Prostate gland (tissue), 2 donors: ENCODE measurements at places on chromosomes 2 and 18. TPM values are rescaled to one million over a fixed set of nuclear protein-coding genes. Genes with fewer than 3 reads are reported as not detected.

DNA sequence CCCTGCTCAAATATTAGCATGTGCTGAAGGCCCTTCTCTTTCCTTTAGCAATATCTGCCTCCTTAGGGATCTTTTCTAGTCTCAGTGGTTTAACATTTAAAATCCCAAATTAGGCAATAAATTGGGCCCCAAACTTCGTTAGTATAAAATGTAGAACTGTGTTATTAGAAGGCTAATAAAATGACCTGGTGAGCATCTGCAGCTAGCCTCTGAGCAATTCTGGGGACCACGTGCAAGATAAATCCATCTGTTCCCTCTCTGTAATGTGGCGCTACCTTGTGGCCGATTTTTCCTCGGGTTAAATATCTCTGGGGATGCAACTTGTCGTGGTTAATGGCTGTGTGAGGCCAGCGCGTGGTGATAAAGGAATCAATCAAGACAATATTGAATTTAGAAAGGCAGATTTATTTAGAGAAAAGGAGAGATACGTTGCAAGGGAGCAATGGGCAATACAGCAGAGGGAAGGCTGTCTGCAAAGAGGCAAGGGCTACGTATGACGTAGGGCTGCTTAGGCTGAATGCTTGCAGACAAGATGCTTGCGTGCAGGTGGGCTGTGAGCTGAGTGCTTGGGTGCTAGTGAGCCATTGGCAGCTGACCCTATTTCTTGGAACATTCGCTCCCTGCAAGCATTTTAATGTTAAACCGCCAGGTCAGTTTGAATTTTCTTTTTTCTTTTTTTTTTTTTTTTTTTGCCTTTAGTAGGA is 18.5 kb upstream of the IL36G start:
- H3K4me3 ChIP-seq = no peak overlapping the region
- no peaks in the 10 kb centered on the region for H3K36me3 ChIP-seq
- H3K27ac ChIP-seq = no peak overlapping the region
- no peak for DNase-seq

GRCh38 chr2:85789271-85789670 is 35.5 kb downstream of the ATOH8 start:
- no peaks in the 10 kb centered on the region for H3K27me3 ChIP-seq
- H3K4me1 ChIP-seq = no peaks in the 10 kb centered on the region
- H3K36me3 ChIP-seq = no peaks in the 10 kb centered on the region

Gene TDRD15
- 1.9 TPM for total RNA-seq

DNA sequence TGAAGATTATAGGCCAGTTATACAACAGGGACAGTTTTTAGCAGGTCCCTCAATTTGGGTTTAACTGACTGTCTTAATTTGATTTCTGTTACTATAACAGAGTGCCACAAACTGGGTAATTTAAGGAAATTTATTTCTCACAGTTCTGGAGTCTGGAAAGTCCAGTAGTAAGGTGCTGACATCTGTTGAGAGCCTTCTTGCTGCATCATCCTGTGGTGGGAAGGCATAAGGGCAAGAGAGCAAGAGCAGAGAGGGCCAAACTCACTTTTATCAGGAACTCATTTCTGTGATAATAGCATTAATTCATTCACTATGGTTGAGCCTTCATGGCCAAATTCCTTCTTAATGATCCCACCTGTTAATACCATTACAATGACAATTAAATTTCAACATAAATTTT is 36.5 kb downstream of the DIS3L2 start:
- no peaks in the 10 kb centered on the region for H3K4me1 ChIP-seq
- no peaks in the 10 kb centered on the region for H3K36me3 ChIP-seq
- no peaks in the 10 kb centered on the region for H3K27me3 ChIP-seq
- no peak for DNase-seq

Gene RMND5A
- total RNA-seq = 42.9 TPM

Gene PROKR1
- 0.40 TPM for total RNA-seq

GRCh38 chr2:217929757-217930707 is 72.8 kb downstream of the TNS1 start:
- peak; percentile 77 for DNase-seq
- H3K4me1 ChIP-seq = peaks cover 31% of the 10 kb centered on the region
- no peaks in the 10 kb centered on the region for H3K27me3 ChIP-seq
- peak overlapping the region; percentile 92 for H3K27ac ChIP-seq
- H3K4me3 ChIP-seq = no peak overlapping the region
- no peaks in the 10 kb centered on the region for H3K36me3 ChIP-seq

DNA sequence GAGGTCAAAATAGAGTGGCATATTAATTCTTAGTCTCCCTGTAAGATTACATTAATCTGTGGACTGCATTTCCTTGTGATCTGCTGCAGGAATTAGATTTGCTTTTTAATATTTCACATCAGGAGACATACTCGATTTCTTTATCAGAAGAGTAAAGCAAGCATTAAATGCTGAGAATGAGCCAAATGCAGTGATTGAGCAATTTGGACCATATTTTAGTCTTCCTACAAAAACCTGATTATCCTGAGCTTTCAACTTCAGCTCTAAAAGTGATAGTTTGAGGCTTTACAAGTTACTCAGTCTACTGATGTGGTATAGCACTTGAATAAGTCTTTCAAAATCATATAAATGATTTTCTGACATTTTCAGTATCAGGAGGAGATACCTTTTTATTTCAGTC is 774.3 kb upstream of the RAB6C start:
- H3K27ac ChIP-seq = no peak overlapping the region
- H3K36me3 ChIP-seq = no peaks in the 10 kb centered on the region
- DNase-seq = no peak
- no peaks in the 10 kb centered on the region for H3K27me3 ChIP-seq
- H3K4me1 ChIP-seq = no peaks in the 10 kb centered on the region
- no peak overlapping the region for H3K4me3 ChIP-seq

Gene NAGK
- 56.4 TPM for total RNA-seq

Gene EPHA4
- total RNA-seq = 12.0 TPM

- H3K27me3 ChIP-seq = no peaks in the 10 kb centered on the region
- DNase-seq = no peak
- no peaks in the 10 kb centered on the region for H3K4me1 ChIP-seq
Measured at GRCh38 chr2:16071865-16072637, 131.7 kb downstream of the MYCN start.

- no peak overlapping the region for H3K4me3 ChIP-seq
- H3K27me3 ChIP-seq = no peaks in the 10 kb centered on the region
- H3K27ac ChIP-seq = no peak overlapping the region
- no peaks in the 10 kb centered on the region for H3K36me3 ChIP-seq
- no peak for DNase-seq
Measured at GRCh38 chr2:48250943-48251342, 279.0 kb upstream of the STON1 start.

DNA sequence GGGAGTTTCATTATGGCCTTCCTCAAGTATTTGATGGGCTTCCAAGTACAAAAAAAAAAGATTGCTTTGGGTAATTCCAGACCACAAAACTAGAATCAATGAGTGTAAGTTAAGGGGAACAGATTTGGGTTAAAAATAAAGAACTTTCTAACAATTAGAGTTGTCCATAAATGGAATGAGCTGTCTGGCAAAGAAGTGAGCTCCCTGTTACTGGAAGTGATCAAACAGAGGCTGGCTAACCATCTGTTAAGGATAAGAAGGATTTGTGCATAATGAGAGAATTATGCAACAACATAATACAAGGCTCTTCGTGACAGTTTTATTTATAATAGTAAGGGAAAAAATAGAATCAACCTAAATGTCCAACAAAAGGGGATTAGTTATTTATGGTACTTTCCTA is 44.6 kb upstream of the ACVR1 start:
- no peaks in the 10 kb centered on the region for H3K4me1 ChIP-seq
- no peaks in the 10 kb centered on the region for H3K27me3 ChIP-seq
- H3K4me3 ChIP-seq = no peak overlapping the region
- H3K36me3 ChIP-seq = no peaks in the 10 kb centered on the region
- no peak overlapping the region for H3K27ac ChIP-seq
- no peak for DNase-seq

DNA sequence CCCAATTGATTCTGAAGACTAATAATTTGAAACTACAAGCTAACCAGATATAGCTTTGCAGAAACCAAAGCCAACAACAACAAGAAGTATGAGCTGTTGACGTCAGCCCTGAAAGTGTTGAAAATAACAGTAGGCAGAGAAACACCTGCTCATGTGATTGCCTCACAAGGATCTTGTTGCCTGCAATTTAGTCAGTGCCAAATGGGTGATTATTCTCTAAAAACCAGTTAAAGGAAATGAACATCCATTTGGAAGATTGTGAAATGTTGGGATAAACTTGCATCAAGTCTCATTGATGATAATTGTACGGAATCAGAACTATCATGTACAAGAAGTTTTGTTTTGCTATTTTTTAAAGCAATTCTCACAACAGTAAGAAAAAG is 2.8 kb downstream of the CYTIP start:
- DNase-seq = no peak
- H3K4me1 ChIP-seq = no peaks in the 10 kb centered on the region
- no peak overlapping the region for H3K27ac ChIP-seq
- H3K36me3 ChIP-seq = no peaks in the 10 kb centered on the region

- no peaks in the 10 kb centered on the region for H3K4me1 ChIP-seq
- H3K4me3 ChIP-seq = no peak overlapping the region
- no peaks in the 10 kb centered on the region for H3K36me3 ChIP-seq
- H3K27me3 ChIP-seq = no peaks in the 10 kb centered on the region
Measured at GRCh38 chr2:71759060-71759459, 305.7 kb downstream of the DYSF start.

Gene HDHD2
- 56.3 TPM for total RNA-seq

DNA sequence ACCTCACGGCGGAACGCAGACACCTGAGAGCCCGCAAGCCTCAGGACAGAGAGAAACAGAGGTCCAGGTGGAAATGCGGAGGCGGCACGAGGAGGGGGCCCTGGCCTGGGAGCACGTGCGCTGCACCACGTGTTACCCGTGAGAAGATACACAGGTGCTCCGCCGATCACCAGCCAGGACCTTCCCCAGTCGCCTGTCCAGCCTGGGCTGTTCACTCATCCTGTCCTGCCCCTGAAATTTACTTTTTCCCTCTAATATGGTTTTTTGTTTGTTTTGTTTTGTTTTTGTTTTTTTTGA is 44.3 kb downstream of the TWIST2 start:
- no peak for DNase-seq
- peaks cover 7% of the 10 kb centered on the region for H3K4me1 ChIP-seq
- no peak overlapping the region for H3K27ac ChIP-seq
- no peak overlapping the region for H3K4me3 ChIP-seq
- no peaks in the 10 kb centered on the region for H3K27me3 ChIP-seq

- DNase-seq = no peak
- no peaks in the 10 kb centered on the region for H3K36me3 ChIP-seq
- no peak overlapping the region for H3K27ac ChIP-seq
- no peak overlapping the region for H3K4me3 ChIP-seq
- H3K4me1 ChIP-seq = no peaks in the 10 kb centered on the region
Measured at GRCh38 chr2:23235736-23236135, 149.2 kb upstream of the KLHL29 start.

Gene TACR1
- total RNA-seq = 4.2 TPM

Gene POTEJ
- 16.7 TPM for total RNA-seq

DNA sequence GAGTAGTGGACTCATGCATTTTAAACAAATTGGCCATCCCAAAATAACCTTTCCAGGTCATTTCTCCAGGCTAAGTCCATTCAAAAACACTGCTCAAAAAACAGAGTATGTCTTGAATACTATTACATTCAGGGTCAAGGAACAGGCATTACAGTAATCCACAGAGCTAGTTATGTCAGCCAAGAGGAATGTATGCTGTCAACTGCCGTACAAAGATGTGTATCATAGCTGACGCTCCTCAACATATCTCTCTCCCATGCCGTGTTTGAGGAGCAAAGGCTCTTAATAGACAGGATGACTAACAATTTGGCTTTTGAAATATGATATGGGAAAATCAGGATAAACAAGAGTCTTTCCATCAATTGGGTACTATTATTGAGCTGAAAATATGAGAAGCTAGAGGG is 68.8 kb upstream of the KCTD1 start:
- no peak overlapping the region for H3K27ac ChIP-seq
- no peak overlapping the region for H3K4me3 ChIP-seq
- DNase-seq = no peak
- no peaks in the 10 kb centered on the region for H3K36me3 ChIP-seq

DNA sequence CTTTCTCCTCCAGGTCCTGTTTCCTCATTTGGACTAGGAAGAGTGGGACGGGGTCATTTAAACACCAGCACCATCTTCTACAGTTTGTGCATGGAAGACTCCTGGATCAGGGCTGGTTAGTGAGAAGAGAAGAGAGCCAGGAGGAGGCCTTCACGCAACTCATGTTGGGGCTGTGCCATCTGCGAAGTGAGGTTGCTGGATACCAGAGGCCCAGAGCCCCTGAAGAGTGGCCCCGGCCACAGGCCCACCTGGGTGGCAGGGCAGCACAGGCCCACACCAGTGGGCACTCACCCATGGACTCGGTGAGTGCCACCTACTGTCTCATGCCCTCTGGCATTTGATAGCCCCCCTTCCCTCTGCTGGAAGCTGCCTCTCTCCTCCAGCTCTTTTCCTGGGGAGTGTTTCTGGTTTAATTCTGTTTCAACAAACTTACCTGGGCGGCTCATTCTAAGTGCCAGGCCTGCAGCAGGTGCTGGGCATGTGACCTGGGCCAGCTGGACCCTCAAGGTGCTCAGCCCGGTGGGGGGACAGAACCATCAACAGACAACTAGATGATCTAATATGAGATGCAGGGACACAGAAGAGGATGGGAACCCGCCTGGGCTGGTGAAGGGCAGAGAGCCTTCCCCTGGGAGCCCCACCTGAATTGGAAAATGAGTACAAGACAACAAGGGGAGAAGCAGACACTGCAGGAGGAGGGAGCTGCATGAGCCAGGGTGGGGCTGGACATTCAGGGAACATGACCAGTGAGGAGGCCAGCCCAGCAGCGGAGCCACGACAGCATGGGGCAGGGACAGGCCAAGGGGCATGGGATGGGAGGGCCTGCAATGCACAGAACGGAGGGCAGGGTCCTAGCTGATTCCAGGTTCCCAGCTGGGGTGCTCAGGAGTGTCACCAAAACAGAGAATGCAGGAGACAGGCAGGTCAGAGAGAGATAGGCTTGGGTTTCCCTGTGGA is 70.6 kb downstream of the MARCO start:
- no peak overlapping the region for H3K4me3 ChIP-seq
- DNase-seq = no peak
- no peak overlapping the region for H3K27ac ChIP-seq
- peaks cover 3% of the 10 kb centered on the region for H3K27me3 ChIP-seq
- H3K4me1 ChIP-seq = no peaks in the 10 kb centered on the region
- no peaks in the 10 kb centered on the region for H3K36me3 ChIP-seq

DNA sequence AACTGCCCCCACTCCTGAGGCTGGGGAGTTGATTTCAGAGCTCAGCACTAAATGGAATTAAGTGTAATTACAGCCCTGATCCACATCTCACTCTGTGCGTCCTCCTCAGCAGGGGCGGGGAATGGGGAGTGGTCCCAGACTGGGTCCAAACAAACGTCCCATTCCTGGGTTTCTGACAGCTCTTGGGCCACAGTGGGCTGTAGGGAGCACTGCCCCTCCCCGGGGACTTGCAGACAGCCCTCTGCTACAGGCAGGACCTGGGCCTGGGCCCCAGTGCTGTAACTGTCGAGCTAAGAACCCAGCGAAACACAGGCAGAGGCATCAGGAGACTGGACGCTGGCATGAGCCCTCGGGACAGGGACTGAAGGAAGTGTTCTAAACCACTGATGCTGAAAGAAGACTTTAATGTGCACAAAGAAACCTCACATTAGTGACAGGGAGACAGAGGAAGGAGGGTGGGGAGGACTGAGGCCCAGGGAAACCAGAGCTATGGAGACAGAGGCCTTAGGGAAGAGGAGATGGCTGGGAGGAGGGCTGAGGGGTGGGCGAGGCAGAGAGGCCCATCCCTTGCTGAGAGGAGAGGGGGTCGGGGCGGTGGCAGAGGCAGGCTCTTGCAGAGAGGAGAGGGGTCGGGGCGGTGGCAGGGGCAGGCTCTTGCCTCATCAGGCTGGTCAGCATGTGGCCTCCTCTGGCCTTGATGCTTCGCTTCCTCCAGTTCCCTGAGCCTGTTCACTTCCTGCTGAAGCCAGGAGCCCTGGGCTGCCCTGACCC is 5.8 kb upstream of the SEMA4C start:
- no peaks in the 10 kb centered on the region for H3K27me3 ChIP-seq
- no peaks in the 10 kb centered on the region for H3K4me1 ChIP-seq
- H3K36me3 ChIP-seq = no peaks in the 10 kb centered on the region

Gene C2orf78
- not detected for total RNA-seq
